ENCODE measurements at places on chromosomes 7 and 10.

DNA sequence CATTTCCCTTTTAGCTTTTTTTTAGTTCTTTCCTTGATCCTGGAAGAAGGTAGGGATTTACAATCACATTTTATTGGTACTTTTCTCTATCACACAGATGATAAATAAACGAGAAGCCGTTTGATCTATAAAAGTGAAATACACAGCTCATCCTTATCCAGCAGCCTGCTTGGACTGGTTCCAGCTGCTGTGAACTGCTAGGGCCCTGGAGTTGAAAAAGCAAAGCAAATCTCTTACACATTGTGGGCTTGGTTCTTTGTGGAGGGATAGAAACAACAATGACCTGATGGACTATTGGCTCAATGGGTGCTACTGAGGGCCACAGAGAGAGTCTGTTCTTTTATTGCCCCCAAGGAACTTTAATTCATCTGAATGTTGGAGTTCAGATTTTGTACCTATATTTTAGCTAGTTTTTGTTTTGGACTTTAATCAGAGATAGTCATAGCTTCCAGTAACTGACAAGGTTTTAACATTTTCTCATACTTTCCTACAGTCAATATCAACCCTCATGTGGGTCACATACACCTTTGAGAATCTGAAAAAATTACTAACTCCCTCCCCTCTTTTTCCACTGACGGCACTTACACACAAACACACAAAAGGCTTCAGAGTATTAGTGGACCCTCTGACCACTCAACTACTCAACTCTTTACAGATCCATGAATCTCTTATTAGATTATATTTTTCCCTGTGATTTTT is 91.6 kb upstream of the CCDC6 start:
- no peak for DNase-seq

DNA sequence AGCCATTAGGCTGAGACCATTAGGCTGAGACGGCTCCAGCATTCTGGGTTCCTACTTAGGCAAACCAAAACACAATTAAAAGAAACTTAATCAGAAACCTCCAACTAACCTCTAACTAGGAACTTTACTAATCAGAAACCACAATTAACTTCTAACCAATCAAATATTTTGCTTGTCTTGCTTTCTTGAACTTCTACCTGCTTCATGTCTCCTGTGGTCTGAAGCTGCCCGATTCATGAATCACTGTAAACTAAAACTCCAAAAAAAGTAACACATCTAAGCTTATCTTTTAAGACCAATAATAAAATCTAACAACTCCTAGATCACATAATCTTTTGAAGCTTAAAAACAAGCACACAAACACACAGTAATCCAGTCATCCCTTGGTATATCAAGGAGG is 76.1 kb downstream of the PDSS1 start:
- no peak for DNase-seq

DNA sequence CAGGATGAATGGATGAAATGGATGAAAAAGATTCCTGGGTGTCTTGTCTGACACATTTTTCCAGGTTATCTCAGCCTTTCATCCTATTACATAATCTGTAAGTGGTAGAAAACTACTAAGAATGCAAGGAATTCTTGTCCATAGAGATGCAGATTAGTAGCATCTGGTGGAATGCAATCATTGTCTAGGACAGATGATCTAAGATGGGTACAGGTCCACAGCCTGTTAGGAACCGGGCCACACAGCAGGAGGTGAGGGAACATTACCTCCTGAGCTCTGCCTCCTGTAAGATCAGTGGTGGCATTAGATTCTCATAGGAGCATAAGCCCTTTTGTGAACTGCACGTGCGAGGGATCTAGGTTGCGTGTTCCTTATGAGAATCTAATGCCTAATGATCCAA is 225.0 kb downstream of the CALN1 start:
- DNase-seq = no peak

DNA sequence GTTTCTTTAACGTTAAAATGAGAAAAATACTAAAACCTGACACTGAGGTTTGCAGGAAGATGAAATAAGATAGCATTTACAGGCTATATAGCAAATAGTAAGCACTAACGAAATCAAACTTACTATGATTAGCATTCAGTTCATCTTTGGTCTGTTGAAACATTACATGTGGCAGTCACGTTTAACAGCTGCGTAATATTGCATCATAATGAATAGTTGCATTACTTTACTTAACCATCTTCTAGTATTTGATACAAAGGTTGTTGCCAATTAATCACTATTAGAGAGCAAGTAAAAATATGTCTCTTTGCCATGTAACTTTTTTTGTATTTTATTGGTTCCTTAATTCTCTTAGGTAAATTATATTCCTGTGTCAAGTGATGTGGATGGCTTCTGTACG is 131.8 kb upstream of the GHITM start:
- no peak for DNase-seq

DNA sequence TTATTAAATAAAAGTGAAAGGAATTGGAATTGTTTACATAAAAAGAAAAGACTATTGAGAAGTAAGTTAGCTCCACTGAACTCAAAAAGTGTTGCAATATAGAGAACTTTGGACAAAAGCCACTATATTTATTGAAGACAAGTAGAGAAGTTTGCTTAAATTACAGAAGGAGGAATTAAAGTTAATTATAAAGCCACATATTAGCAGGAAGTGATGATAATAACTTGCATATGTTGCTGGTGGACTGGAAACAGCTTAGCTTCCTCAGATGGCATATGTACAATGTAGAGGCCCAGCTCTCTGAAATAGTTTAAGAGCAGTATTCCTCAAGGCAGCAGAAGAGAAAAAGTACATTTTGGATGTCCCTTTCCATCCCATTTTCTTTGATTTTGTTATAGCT is 400.7 kb downstream of the GATA3 start:
- no peak for DNase-seq

DNA sequence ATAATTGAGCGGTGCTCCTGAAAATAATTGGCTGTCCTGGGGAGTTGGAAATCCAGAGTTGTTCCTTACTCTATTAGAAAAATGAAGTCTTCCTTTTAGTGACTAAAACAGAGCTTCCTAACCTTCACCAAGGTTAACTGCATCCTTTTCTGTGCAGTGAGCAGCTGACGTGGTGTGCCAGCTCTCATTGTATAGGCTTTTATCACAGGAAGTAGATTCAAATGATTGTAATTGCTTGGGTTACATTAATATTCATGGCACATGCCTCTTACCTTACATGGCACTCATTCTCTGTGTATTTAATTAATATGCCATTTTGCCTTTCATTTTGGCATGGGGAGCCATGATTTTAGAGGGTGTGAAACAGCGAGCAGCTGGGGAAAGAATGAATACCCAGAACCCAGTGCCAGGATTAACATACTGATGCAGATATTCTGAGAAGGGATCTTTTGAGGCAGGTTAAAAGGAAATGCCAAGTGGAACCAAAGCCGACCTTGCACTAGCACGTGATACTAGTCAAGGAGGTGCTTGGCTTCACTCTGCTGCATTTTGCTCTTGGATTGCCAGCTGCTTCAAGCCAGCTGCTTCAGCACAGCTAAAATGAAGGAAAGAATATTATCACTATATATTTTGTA is 115.3 kb downstream of the ST7 start:
- no peak for DNase-seq

GRCh38 chr7:45190406-45191165 is 33.0 kb downstream of the RAMP3 start:
- DNase-seq = no peak

GRCh38 chr10:120508393-120508792 is 51.4 kb downstream of the PLPP4 start:
- no peak for DNase-seq

DNA sequence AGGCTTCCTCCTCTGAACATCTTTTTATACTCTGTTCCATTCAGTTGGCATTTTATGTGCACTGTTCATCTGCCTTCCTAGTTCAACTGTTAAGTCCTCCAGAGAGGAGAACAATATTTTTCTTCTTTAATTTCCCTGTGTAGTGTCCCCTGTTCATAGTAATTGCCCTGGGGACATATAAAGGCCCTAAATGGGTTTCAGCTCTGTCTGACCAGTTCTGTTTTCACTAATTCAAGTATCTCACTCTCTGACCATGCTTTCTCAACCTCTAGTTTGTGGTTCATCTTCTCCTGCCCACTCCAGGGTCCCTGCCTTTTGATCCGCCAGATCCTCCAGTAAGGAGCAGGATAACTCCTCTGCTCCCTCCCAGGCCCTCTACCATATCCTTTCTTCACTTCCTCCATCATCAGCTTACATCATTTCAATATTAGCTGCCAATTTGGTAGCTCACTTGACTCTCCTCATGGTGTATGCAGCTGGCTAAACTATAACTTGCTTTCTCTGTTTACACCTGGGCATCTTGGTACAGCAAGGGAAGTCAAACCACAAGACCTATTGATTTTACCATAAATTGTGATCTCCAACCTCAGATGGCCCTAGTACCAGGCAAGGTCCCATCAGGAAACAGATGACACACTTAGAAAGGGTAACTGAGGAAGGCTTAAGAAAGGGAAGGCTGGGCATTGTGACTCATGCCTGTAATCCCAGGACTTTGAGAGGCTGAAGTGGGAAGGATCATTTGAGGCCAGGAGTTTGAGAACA is 17.7 kb upstream of the C10orf67 start:
- no peak for DNase-seq

GRCh38 chr7:6545398-6546126 is 5.7 kb downstream of the GRID2IP start:
- no peak for DNase-seq

- DNase-seq = no peak
Measured at GRCh38 chr7:47039904-47040303, 542.0 kb downstream of the TNS3 start.

DNA sequence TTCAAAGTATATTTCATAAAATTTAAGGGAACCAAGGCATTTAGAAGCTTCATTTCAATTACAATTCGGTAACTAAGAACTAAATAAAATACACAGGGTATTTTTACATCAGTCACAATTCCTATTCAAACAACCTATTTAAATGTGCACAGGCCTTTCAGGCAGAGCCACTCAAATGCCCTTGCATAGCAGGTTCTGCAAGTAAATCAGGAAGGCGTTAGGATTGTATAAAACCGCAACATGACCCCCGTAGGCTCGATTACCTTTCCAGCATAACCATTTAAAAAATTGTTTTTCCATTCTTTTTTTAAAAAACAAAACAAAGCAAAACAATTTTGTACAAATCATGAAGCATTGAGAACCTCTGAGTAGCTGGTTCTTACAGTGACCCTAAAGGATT is 289.9 kb upstream of the SP8 start:
- DNase-seq = no peak

DNA sequence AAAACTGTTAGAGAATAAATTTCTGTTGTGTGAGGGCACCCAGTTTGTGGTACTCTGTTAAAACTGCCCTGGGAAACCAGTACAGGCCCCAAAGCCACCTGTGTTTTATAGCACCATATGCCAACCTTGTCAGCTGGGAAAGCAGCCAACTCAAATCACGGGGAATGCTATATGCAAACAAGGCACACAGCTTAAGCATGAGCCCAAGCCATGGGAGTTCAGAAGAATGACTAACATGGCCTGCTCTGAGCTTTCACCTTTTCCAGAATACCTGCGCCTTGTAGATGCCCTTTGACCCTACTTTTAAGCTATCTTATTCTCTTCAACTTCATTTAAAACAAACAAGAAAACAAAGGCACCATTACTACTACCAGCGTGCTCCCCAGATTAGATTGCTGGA is 5.5 kb upstream of the SLC25A13 start:
- DNase-seq = no peak

DNA sequence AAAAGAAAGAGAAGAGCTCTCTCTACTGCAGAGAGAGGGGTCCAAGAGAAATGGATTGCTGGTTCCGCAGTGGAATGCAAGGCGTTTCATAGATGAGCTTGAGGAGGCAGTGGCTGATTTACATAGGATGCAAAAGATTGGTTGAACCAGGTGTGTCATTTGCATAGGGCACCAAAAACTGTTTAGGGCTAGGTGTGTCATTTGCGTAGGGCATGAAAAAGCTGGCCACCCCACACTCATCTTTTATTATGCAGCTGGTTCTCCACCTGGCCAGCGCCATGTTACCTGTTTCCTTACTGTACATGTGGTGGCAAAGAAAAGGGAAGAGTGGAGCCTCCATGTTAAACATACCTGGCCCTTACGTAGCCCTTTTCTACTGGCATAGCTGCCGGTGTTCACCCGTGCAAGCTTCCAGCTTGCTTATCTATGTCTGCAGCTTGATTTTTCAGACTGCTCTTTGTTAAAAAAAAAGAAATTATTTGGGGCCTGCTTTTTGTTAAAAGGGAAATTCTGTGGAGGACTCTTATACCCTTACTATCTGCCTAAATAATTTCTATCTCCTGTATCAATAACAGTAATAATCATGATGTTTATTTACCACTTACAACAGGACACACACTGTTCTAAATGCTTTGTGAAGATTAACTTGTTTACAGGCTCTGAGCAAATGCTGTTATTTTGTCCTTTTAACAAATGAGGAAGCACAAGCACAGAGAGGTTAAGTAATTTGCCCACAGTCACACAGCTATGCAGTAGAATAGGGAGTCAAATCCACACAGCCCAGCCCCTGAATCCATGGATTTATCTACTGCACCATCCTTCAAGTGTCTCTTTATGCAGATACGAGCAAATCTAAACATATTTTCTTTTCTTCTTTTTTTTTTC is 33.3 kb downstream of the CASP7 start:
- no peak for DNase-seq

GRCh38 chr10:34979938-34980337 is 110.2 kb downstream of the CUL2 start:
- no peak for DNase-seq

- DNase-seq = peak; percentile 9
Measured at GRCh38 chr7:155764438-155764793, 47.8 kb downstream of the SHH start.

GRCh38 chr7:4667776-4668509 is 14.2 kb upstream of the FOXK1 start:
- no peak for DNase-seq

DNA sequence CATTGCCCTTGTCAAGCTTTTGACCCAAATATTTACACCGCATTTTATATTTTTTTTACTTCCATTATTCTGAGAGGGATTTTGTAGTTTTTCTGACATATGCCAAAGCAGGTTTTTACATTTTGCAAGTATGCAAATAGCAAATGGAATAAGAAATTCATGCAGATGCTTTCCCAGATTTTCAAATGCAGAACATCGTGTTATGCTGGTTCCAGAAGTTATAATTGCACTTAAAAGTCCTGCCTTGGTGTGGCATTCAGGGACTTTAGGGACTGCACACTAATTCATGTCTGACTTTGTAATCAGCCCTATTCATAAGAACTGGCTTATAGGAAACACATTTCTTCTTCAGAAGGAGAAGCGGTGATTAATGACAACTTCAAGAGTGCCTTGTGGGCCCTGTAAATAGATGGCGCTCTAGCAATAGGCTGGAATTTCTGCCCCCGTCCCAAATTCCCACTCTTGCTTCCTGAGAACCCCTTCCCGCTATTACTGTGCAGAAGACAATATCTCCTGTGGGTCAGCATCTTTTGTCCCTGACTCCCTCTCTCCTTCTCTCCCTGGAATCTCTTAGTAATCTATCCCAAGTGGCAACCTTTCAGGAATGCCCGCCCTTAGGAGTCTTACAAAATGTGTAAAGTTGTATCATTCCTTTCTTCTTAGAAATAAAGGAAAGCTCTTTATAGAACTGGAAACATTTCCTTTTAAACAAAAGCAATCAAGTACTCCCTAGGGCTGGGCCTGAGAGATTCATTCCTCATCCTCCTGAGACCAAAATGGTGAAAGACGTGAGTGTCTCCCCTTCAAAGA is 264.0 kb downstream of the INHBA start:
- DNase-seq = no peak

- DNase-seq = no peak
Measured at GRCh38 chr7:36951257-36951697, 227.0 kb upstream of the AOAH start.
